ENCODE measurements at places on chromosomes 12 and 14.

GRCh38 chr14:93369713-93370266 is 22.8 kb downstream of the COX8C start:
- no peak for DNase-seq

DNA sequence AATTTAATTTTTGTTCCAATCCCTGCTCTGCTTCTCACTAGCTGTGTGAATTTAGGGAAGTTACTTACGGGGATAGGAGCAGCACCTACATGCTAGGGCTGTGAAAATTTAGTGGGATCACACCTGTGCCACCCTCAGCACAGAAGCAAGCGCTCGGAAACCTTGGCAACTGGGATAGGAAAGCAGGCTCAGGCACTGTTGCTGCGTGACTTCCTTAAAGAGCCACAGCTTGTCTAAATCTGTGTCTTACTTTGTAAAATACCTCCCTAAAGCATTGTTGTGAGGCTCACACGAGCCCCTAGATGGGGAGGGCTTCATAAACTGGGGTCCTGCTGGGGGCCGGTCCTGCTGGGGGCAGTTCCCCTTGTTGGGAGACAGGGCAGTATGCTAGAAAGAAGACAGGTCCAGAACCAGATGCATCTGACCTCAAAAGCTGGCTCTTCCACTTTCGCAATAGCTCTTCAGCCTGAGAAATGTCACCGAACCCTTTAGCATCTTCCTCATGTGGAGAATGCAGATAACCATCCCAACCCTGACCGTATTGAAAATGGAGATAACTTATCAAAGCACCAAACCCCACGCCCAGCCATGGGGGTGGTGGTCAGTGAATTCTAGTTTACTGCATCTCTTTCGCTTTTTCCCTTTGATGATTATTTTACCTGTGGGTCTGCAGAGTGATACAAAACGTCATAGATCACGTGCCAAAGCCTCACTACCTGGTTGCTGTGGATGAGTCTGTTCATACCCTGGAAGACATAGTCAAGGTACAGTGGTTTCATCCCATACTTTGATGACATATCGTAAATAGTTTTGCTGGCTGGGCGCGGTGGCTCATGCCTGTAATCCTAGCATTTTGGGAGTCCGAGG is 54.1 kb downstream of the AK7 start:
- DNase-seq, result no peak

DNA sequence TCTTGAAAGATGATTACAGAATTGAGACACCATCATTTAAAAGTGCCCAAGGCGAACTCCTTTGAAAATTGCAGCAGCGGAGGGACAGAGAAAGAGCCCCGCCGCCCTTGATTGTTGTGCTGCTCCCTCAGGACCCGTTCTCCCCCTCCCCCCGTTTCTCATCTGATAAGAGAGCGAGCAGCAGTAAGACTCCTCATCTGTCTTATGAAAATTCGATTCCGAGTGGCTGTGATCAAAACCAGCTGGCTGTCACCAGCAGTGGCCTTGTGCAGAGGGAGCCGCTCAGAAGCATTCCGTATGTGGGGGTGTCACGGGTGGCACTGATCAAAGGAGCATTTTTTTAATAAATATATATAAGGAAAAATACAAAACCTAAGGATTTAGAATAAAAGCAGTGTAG is 78.0 kb upstream of the GPATCH2L start:
- DNase-seq, result no peak

DNA sequence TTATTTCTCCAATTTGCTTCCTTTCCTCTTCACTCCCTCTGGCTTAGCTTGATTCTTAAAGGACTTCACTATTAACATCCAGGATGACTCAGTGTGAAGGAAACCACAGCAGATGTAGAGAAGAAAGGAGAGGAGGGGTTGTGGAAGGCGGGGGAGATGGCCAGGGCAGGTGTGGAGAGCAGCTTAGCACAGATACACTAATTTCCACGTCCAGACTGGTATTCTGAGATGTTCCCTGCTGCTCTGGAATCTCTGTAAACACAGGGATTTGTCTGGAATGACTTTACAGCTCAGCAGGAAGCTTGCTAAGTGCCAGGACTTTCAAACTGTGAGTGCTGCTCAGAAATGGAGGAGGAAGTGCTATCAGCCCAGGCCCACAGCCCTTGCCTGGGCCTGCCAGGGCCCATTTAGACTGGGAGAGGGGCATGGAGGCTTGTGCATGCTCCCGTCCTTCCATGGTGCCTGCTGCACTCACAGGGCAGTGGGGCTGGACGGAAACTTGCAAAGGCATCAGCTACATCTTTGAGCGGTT is 202.5 kb upstream of the DDHD1 start:
- no peak for DNase-seq

DNA sequence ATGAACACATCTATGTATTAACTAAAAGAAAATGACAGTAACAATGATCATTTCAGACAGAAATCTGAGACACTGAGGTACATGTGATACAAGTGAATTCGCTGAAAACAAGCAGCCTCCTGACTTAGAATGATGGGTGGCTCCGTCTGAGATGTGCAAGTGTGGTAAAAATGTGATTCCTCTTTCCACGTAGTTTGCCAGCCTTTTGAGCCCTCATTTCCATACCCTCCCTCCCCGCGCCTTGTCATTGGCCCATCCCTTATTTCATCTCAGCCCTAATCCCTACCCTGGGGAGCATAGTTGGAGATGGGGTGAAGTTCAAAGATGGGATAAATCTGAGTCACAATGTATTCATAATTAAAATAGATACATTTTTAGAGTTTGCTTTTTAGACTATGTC is 107.8 kb downstream of the BMP4 start:
- no peak for DNase-seq

Measured in naive thymus-derived CD8-positive, alpha-beta T cell (primary cell).